Dermis microvascular lymphatic vessel endothelial cell (primary cell): ENCODE measurements at places on chromosomes 5 and 9. TPM values are rescaled to one million over a fixed set of nuclear protein-coding genes. Genes with fewer than 3 reads are reported as not detected.
A peak's percentile ranks its signal among the peaks of the same experiment; 100 is the strongest.

- no peak for DNase-seq
These were observed 19.1 kb downstream of the PALM2AKAP2 start for GRCh38 chr9:109799141-109799540.

DNA sequence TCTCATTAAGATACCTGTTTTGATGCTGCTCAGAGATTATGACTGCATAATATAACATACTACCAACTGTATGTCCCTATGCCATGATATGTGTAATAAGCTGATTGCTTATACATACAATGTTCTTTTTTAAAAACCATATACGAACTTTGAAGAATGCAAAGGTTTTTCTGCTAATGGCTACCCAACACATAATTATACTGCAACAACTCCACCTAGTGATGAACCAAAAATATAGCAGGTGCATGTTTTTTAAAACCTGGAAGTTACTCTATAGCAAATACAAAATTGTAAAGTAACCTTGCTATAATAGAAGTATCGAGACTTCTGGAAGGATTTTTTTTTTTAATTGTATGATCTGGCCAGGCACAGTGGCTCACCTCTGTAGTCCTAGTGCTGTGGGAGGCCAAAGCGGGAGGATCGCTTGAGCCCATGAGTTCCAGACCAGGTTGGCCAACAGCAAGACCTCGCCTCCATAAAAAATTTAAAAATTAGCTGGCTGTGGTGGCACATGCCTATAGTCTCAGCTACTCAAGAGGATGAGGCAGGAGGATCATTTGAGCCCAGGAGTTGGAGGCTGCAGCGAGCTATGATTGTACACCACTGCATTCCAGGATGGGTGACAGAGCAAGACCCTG, 49.1 kb downstream of the HOMER1 start:
- DNase-seq = peak; percentile 4

DNA sequence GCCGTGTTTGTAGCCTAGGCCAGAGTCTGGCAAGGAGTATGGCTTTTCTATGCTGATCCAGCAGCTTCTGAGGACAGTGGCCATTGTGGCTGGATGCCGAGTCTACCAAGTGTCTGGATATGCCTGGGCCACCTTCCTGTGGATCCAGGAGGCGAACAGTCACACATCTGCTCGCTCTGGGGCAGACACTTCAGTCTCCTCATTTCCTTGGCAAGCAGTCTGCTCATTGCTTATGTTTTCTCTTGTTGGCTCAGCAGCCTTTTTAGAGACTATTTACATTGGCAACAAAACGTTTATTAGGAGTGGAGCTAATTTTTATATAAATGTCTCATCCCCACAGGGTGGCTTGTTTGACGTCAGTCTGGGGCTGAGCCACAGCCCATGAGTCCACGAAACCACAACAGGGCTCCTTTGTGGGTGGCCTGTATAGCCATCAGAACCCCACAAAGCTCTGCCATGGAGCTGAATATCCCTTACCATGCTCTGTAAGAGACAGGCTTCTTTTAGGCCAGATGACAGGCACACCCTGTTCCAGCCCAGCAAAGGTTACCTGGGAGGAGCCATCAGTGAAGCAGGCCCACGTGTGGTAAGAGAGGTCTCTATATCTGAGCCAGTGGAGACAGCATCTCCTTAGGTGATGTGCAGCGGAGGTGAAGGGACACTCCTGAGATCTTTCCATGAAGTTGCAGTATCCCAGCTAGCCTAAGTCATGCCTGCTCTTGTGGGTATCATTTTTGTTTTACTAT, 221.7 kb downstream of the DIRAS2 start:
- DNase-seq = no peak

GRCh38 chr5:14204011-14204670, 61.0 kb downstream of the TRIO start:
- no peak for DNase-seq

DNA sequence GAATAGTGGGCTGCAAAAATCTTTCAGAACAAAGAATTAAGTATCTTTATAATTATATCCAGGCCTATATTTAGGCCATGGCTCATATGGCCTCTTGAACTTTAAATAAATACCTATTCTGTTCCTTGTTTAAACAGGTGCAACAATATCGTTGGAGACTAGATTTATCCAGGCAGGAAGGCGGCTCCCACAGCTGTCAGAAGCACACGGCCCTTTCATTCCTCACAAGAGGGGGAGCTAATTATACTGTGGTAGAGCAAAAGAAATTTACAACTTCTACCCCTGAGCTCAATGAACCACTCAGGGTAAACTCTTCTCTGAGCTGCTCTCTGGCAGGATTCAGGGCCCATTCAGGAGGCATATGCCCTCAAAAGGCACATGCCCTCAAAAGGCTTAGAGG, 31.3 kb downstream of the TMEM174 start:
- no peak for DNase-seq

DNA sequence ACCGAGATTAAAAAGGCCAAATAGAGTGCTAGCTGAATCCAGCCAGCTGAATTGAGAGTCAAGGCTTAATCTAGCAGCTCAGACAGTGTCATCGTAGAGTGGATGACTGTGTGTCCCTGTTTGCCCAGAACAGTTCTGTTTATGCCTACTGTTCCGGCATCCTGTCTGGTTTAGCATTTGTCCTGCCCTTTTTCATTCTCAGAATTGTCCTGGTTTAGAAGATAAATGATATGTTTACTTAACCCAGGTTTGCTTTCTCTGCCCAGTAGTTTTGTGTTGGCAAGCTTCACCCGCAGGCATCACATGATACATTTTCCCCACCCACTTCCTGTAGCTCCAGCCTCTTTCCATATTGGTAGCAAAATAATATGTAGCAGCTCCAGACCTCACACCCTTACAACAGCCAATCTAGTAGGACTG, 41.3 kb upstream of the ZSWIM6 start:
- peak; percentile 93 for DNase-seq

DNA sequence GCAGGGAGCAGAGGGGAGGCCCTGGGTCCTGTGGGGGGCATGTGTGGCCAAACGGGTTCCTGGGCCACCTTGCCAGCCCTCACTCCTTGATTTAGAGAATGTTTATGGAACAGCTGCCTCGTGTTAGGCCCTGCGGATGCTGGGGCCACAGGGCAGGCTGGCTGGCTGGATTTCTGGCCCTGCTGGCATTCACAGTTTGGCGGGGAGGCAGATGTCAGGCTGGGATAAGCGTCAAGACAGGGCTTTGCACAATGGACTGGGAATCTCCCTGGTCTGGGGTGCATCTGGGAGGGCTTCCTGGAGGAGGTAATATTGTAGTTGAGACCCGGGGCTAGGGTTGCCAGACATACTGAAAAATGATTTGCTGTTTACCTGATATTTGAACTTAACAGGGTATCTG, 13.8 kb downstream of the NCS1 start:
- no peak for DNase-seq

- DNase-seq = no peak
These were observed 108.9 kb upstream of the PPP1R26 start for GRCh38 chr9:135370411-135371375.

- DNase-seq = no peak
These were observed 3.2 kb downstream of the ATOSB start for GRCh38 chr9:35112257-35113020.

DNA sequence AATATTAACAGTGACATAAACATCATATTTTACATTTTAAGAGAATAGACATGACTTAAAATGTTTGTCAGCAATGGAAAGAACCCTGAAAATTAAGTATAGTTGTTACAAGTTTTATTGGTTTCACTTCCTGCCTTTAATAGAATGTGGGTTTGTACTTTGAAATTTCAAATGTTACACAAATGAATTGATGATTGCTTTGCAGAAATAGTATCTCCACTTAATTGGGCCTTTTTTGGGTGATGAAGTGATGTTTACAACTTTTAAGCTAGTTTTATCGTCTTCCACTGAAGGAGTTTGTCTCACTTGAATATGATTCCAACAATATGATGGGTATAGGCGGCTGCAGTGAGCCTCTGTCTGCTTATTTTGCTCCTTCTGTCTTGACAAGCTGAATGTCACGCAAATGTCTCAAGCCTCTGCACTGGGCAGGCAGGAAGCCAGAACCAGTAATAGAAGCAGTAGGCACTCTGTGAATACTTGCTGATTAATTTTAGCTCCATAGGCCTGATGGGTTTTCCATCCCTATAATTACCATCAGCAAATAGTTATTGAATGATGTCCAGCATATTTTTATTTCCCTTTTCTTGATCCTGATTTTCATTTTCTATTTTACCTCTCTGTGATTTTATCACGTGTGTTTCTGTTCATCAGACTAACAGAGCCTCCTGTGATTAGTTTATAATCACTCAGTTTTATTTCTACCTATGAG, 10.6 kb upstream of the NR3C1 start:
- no peak for DNase-seq

- DNase-seq = no peak
These were observed 99.5 kb upstream of the LMX1B start for GRCh38 chr9:126514037-126514821.

DNA sequence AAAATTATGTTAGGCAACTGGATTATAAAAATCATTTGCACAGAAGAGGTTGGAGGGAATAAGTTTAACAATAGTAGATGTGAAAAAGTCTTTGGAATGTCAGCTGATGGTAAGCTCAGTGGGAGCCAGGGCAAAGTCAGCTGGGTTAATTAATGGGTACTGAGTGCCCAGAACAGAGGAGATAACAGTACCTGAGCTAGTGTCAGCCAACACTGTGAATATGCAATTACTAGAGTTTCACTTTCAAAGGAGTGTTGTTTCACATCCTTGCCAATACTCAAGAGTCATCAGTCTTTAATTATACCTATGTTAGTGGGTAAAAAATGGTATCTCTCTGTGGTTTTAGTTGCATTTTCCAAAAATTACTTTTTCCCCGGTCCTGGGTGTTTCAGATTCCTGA, 135.1 kb downstream of the KIF4B start:
- DNase-seq = no peak

- DNase-seq = no peak
These were observed 3.4 kb upstream of the CACFD1 start for GRCh38 chr9:133456409-133456808.

DNA sequence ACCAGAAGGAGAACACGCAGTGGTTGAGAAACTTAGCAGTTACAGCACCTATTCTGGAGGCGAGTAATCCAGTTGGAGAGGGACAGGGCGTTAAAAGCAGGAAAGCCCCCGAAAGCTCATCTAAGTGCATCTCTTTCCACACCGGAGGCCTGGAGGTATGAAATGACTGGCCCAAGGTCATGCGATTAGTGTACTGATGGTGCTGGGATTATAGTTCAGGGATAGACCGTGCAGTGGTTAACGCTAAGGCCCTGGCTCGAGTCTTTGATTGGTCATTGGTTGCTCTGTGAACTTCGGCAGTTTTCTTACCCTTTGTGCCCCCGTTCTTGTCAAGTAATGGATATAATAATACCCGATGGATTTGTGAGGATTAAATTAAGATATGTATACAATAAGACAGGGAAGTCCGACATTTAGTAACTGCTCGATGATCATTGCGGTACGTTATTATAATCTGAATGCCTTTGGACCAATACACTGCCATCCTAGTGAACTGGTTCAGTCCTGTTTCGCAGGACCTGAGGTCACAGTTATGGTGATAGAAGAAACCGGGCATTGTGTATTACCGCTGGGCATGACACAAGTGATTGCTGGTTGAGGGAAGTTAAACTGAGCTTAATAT, 960 bp downstream of the CANX start:
- DNase-seq = peak; percentile 65

GRCh38 chr5:142976861-142977260, 206.7 kb downstream of the ARHGAP26 start:
- no peak for DNase-seq

DNA sequence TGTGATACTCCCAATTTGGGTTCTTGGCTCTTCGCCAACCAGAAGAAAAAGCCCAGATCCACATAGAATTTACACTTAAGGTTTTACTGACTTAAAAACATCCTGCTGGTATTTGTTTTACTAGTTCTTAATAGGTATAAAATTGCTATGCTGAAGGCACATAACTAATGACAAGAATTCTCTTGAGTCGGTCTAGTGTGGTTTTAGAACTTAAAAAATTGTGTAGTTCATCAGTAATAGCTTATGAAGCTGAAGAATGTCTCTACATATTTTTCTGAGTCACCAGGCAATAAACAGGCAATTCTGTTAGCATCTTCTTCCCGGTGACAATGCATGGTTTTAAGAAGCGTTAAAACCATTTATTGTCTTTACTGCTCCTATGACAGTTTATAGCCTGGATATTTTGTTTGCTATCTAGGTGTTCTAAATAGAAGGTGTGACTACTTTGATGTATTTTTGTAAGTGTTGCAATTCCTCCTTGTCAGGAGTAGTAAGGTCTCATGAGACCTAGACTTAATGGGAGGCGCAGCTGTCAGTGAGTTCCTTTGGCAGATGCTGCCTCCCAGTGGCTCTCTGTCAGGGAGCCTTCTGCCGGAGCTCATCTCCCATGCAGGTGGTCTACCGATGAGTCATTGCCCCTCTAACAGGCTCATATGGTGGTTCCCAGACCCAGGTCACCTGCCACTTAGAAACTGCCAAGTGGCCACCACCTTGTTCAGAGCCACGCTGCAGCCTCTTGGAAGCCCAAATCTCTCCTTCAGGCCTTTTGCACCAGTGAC, 173.8 kb downstream of the MAST4 start:
- DNase-seq = no peak

DNA sequence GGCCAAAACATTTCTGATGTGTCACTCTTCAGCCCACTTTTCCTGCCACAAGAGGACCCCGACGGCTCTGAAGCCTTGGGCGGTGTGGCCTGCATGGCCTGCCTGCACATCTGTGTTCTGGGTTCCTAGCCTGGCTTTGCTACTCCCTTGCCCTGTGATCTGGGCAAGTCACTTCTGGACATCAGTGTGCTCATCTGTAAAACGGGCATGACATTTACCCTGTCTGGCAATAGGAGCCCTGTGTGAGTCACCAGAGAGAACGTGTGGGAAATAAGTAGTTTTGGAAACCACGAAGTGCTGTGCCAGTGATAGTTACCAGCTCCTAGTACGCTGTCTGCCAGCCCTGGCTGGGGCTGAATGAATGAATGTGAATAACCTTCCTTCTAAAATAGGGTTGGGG, 90.8 kb downstream of the MACROH2A1 start:
- DNase-seq = no peak

DNA sequence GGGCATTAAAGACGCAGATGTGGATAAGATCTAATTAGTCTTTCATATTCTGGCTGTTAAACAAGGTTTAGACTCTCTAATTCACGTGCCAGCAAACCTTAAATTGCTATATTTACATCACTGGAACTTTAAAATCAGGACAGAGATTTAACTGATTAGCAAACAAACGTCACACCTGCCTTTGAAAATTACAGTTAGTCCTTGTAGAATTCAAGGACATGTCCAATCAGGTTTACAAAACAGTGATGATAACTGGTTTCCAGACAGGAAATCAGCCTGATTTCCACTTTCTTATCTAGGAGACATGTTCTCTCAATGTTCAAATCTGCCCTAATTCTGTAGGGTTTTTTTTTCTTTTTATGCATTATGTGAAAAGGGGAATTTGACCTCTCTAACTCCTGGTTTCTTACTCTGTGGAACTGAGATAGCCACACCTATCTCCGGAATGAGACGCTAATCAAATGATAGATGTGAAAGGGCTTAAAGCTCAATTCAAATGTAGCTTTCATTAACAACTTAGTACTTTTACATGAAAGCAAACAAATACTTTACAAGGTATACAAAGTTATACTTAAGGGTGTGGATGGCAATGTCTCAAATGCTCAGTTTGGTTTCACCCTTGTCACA, 26.5 kb downstream of the SPINK5 start:
- DNase-seq = no peak

Gene CDKN2B-AS1
- total RNA-seq = 0.76 and 1.4 TPM in 2 replicates

Gene ADAMTS2
- 0.38 TPM in 1 of 2 replicates, not detected in the other for total RNA-seq

Gene ARHGEF37
- total RNA-seq = 8.3 and 20.6 TPM in 2 replicates

Gene PAXX
- total RNA-seq = 6.7 and 8.5 TPM in 2 replicates

Gene MRNIP
- 4.2 and 4.8 TPM in 2 replicates for total RNA-seq

Gene NFX1
- total RNA-seq = 8.6 and 11.1 TPM in 2 replicates
